ENCODE measurements at places on chromosomes 2 and 18.

- no peak for DNase-seq
Measured at GRCh38 chr2:191642541-191642940, 35.4 kb upstream of the NABP1 start.

DNA sequence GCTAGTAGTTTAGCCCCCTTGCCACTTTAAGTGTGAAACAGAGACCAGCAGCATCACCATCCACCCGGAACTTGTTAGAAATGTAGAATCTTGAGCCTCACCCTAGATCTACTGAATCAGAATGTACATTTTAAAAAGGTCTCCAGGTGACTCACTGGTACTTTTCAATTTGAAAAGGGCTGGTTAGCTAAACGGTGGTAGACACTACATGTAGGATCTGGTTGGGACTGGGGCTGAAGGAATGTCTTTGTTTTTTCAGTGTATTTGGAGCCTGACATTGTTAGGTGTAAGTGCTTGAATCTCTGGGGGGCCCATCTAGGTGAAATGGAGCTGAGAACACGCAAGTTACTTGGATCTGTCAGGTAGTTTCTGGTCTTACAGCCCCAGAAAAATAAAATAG is 44.0 kb upstream of the XPO1 start:
- no peak for DNase-seq

DNA sequence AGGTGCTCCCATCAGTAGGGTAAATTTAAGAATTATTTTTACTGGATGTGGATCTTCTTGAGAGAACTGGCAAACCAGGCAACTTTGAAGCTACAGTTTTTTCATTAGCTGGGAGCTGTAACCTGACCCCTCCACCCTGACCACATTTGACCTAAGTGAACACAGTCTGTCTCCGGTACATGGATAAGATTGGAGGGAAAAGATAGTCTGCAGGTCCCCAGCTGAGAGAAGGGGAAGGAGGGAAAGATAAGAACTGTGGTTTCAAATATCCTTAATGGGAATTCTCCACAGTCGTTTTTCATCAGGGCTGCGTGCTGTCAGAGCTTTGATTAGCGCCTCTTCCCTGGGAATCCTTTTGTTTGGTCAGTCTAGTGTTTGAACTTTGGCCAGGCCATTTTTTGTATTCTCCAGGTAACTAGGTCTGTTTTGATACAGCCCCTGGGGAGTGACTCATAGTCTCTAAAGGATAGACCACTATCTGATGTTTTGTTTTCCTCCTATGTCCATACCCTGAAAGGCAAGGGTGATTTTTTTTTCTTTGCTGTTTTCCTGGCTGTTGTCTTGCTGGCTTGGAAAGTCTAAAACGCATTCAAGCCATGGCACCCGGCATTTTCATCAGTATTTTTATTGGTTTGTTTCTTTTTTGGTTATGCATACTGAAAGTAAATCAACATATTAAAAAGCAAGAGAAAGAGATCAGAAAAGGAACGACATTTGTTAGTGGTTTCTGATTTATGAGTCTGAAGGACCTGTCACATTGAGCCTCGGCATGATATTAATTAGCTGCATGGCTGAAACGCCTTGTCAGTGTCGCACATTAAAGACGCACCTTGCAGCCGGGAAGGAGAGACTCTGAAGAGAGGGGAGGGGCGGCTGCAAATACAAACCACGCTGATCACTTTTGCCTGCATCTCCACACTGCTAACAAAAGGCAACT is 183.4 kb upstream of the FN1 start:
- peak; percentile 100 for DNase-seq

- DNase-seq: no peak
Measured at GRCh38 chr2:104023765-104024164, 830.1 kb upstream of the POU3F3 start.

DNA sequence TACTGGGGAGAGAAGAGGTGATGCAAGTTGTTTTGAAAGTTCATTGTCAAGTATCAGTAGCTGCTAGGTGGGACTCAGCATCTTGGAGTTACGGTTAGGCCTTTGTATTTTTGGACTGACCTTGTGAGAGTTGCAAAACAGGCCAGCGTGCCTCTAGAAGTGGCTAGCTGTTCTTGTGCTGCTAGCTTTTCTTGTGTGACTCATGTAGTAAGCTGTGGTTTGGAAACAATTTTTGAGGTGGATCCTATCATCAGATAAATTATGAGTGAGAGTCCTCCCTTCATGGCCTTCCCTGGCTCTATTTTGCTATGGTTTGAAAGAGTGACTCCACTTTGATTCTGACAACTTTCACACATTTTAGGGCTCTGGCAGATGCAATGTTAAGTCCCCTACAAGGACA is 409.2 kb upstream of the HS6ST1 start:
- DNase-seq: peak; percentile 68

DNA sequence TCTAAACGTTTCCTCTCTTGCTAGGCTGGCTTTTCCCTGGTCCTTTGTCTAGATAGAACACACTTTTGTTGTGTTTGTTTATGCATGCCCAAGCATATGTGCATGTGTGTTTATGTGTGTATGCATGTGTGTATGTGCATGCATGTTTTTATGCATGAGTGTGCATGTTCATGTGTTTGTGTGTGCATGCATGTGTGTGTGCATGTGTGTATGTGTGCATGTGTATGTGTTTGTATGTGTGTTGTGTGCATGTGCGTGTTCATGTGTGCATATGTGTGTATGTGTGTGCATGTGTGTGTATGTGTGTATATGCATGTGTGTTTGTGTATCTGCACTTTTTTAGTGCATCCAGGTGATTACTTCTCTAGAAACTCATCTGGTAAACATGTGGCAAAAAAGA is 558.0 kb downstream of the GALR1 start:
- DNase-seq: no peak

GRCh38 chr2:208929139-208929864 is 494.5 kb upstream of the MAP2 start:
- DNase-seq: no peak

- DNase-seq: no peak
Measured at GRCh38 chr2:54465143-54465542, 9.0 kb downstream of the SPTBN1 start.

GRCh38 chr2:69335311-69335710 is 51.7 kb downstream of the GFPT1 start:
- no peak for DNase-seq

DNA sequence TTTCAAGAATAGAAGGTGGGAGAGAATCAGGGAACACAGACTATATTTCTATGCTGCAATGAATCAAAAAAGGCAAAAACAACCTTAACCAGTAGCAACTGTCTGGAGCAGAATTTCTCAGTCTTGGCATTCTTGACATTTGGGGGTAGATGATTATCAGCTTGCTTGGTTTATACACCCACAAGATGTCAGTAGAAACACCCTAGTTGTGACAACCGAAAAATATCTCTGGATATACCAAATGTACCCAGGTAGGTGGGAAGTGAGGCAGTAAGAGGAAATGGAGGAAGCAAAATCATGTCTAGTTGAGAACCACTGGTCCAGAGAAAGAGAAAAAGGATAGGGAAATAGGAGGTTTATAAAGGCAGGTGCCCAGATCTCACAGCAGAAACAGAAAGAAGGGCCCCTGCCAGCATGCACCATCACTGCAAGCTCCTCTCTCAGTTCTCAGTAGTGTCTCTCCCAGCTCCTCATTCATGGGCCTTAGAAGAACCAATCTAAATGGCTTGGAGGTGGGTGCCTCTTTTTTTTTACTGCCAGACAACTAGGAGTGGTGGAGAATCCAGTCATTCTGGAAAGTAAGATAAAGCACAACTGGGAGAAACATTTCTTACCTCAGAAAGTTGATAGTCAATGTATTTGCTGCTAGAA is 50.4 kb downstream of the MBD2 start:
- DNase-seq: no peak

DNA sequence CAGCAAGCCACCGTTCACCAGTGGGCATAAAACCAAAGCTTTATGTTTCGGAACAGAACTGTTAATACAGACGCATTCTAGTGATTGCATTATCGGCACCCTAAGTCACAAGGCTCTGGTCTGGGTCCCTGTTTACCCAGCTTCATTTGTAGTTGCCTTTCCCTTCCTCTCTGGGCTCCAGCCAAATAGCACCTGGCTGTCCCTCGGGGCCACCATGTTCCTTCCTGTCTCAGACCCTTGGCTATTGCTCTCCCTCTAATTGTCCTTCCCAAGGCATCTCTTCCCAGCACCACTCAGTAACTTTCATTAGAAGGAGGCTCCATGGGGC is 75.3 kb downstream of the SDC1 start:
- DNase-seq: no peak

DNA sequence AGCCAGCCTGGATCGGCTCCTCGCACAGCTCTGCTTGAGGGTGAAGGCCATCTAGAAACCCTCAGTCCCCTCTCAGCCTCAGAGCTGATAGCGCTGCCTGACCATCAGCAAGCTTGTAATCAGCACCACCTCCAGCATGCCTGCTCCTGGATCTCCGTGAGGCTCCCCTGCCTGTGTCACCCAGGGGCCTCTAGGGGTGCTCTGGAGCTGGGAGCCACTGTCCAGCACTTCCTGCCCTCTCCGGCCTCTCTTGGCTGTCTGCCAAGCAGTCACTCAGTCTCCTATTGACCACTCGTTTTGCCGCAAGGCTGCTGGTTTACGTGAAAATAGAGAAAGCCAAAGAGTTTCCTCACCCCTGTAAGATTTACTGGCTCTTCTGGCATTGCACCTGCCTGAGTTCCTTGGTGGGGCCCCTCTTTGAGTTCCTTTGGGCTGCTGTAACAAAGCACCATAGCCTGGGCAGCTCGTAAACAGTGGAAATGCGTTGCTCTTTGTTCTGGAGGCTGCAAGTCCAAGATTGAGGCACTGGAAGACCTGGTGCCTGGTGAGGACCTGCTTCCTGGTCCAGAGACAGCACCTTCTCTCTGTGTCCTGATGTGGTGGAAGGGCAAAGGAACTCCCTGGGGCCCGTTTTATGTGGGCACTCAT is 17.9 kb downstream of the CAPN10 start:
- DNase-seq: peak; percentile 83

DNA sequence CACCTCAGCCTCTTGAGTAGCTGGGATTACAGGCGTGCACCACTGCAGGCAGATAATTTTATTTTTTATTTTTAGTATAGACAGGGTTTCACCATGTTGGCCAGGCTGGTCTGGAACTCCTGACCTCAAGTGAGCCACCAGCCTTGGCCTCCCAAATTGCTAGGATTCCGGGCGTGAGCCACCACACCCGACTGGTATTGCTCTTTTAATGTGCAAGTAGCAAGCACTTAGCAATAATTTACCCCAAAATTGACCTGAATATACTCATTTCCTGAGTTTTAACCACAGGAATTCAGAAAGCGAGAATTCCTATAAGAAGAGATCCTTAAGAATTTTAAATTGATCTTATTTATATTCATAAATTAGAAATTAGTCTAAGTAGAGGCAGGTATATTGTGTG is 169.1 kb downstream of the CDH2 start:
- DNase-seq: peak; percentile 7

GRCh38 chr2:225806105-225806504 is 406.6 kb downstream of the NYAP2 start:
- no peak for DNase-seq

- no peak for DNase-seq
Measured at GRCh38 chr2:144495227-144496091, 24.5 kb downstream of the ZEB2 start.

- peak; percentile 99 for DNase-seq
Measured at GRCh38 chr2:54903736-54904554, 146.3 kb downstream of the RTN4 start.

DNA sequence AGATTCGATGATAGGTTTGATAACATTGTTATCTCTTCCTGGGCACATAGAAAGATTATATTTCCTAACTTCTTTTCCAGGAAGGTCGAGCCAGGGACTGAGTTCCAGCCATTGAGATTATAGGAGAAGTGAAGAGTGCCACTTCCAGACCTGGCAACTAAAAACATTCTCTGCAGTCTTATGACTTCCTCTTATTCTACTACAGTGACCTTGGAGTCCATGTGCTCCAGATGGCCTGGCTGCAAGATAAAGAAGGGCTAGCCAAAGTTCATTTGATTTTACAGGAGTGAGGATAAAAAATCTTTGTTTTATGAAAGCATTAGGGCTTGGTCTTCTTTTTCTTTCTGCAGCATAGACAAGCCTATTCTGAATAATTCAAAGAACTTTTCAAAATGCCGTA is 363.0 kb downstream of the FSIP2 start:
- no peak for DNase-seq

GRCh38 chr2:231395188-231396057 is at the start of gene B3GNT7:
TSS of gene B3GNT7 (plus strand) at chr2:231395710. CDS start at chr2:231395804, 94 bp downstream.
- DNase-seq: no peak
